Cardiac septum (tissue), 1 donor: ENCODE measurements at places on chromosomes 5 and 9. TPM values are rescaled to one million over a fixed set of nuclear protein-coding genes. Genes with fewer than 3 reads are reported as not detected.

Gene TNC
- total RNA-seq: 26.4 TPM

Gene C9orf152
- total RNA-seq: not detected

DNA sequence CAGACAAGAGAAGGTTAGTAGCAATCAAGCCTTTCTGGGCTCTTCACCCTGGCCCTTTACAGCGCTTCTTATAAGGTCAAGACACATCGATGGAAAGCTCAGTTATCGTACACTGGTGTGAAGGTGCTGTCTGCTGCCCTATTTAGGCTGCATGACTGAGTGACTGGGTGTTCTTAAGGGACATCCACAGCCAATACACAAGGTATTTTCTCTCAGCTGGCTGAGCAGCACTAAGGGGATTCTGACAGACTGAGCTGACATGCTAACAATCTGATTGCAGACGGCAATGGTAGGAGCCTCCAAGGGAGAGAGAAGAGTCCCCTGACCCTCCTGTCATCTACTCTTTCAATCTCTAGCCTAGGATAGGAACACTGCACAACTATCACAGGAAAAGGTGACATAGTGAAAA, 577.9 kb downstream of the ISL1 start:
- DNase-seq: no peak

DNA sequence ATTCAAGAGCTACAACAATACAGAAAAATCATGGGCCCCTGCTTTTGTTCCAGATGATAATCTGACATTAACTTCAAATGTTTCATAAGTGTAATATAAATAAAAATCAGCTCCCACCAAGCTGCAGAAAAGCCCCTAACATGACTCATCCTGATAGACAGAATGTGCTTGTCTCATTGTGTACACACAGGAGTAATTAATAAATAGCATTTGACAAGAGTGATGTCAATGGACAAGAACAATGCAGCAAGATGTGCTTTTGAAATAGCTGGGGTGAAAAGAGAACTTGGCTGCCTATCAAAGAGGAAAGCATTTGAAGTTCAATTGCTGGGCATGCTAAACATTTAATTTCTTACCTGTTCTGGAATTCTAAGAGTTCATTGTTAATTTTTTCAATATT, 79.2 kb downstream of the DNAH5 start:
- no peak for DNase-seq

DNA sequence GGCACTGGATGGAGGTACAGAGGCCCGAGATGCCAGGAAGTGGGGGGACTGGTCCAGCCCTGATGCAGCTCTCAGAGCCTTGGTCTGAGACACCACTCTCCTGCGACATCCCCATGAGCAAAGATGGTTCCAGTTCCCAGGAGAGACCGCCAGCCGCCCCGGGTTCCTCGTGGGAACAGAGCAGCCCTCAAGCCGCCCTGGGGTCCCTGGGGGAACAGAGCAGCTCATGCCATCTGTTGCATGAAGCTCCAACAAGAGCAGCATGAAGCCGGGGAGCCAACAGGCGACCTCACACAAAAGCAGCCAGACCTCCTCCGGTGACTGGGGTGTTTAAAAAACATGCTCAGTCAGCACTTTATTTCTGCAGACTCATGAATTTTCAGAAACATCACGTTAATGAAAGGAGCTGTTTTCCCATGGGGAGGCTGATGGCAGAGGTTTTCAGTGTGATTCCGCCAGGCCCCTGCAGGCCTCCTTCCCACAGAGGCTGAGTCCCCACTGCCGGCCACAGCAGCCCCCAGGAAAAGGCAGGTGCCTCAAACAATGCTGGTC, 6.2 kb downstream of the SLC6A18 start:
- no peak for DNase-seq

- no peak for DNase-seq
These were observed 103.8 kb upstream of the SLC1A3 start for GRCh38 chr5:36502608-36503007.

- DNase-seq: no peak
These were observed 199.9 kb upstream of the PIK3R1 start for GRCh38 chr5:68015381-68016302.

GRCh38 chr5:151156507-151157420, 815 bp downstream of the ANXA6 start:
- DNase-seq: no peak

GRCh38 chr5:171569065-171569712, 149.7 kb downstream of the FGF18 start:
- DNase-seq: no peak

DNA sequence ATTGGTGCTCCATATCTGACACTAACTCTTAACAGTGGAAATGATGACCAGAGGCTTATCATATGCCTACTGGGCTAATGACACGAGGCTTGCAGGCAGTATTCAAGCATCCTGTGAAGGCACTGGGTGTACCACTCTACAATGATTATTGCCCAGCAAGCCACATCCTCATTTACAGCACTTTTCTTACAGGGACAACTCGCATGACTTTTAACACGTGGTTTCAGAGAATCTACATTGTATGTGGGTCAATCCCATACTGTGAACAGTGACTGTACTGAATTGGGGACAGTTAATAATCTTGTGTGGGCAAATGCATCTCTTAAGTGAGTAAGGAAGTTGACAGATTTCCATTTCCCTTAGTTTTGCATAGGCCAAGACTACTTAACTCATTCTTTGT, 260.0 kb downstream of the TRPM3 start:
- no peak for DNase-seq

DNA sequence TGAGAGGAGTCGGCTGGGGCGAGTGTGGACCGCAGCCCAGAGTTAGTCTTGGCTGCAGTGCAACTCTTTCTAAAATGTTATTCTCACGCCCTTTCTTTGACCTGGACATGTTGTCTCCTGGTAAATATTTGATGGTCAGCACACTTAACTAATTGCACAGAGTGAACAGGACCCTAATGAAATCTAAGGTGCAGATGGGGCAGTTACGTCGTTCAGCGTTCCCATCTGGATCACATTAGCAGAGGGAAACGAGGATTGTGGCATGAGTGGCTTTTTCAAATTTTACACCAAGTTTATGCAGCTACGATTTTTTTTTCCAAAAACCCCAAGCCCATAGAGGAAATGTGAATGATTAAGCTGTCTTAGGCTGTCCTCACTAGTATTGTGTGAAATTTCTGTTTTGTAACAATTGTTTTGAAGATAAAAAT, 483 bp downstream of the C9orf85 start:
- DNase-seq: no peak

- DNase-seq: no peak
These were observed 48.7 kb downstream of the RICTOR start for GRCh38 chr5:39025456-39025855.

GRCh38 chr5:174348311-174348981, 302.9 kb downstream of the NSG2 start:
- DNase-seq: no peak
